NCI-H187 (cell line): ENCODE measurements at places on chromosomes 5 and 9.

- no peak for DNase-seq
Observed at GRCh38 chr5:111337688-111338087, 113.5 kb downstream of the CAMK4 start.

DNA sequence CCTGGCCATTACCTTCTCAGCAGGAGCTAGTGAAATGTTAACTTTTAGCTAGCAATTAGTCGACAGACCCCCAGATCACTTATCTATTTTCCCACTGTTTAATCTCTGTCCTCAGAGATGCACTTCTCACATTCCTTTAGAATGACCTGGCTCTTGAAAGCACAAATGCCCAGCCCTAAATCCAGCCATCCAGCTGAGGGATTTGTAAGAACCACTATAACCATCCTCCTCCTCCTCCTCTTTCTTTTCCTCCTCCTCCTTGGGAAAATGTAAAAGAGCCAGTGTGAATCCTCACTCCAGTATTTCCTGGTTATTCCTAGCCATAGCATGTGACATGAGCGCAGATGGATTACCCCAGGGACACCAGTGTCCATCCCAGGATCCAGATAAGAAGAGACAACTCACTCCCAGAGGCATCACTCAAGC lies 124.3 kb downstream of the ENC1 start:
- no peak for DNase-seq

GRCh38 chr9:37972351-37972848 lies 68.5 kb upstream of the SLC25A51 start:
- no peak for DNase-seq

- DNase-seq, result no peak
Observed at GRCh38 chr9:137428841-137429545, 5.8 kb downstream of the NOXA1 start.

- DNase-seq, result no peak
Observed at GRCh38 chr5:143436871-143437270, 33.4 kb upstream of the NR3C1 start.

DNA sequence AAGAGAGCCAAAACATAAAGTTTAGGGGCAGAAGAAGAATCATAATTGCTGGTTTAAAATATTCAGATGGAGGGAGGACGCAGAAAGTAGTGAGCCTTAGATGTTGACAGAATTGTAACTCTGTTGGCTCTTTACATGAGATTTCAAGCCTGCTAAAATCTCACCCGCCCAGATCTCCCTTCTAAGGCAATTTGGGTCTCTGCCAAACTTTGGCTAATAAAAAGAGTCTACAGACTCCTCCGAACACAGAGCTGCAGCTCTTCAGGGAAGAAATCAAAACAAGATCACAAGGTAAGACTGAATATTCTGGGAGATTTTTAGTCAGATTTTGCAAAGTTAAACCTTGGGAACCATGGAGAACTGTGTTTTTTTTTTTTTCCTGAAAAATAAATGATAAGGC lies at the start of gene IL33:
Gene IL33, plus strand, starts transcription at position 246 of the 400 bp plus-strand sequence. CDS start 25,888 bp downstream, outside the sequence.
- no peak for DNase-seq

DNA sequence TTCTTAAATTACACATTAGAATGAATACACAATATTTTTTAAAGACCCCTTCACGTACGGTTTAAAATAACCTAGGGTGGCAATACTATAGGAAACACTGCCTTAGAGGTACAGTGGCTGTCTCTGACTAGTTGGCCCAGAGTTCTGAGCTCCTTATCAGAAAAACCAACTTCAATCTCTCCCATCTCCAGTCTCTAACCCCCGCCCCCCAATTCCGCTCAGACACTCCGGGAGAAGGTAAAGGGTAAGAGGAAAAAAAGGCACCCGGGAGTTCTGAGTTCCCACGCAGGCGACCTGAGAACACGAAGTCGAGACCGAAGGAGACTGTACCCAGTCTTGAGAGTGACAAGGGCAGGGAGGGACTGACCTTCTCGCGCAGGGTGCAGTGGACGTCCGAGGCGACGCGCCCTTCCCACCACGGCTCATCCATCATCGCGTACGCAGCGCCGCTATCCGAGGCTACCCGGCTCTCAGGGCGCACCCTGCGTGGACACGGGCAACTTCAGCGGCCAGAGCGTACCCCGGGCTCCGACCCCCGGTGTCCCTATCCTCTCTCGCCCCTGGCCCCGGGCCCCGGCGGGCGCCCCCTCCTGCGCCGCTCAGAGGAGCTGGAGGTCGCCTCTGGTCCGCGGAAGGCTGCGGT lies 752 bp downstream of the CCNJL start:
- no peak for DNase-seq

DNA sequence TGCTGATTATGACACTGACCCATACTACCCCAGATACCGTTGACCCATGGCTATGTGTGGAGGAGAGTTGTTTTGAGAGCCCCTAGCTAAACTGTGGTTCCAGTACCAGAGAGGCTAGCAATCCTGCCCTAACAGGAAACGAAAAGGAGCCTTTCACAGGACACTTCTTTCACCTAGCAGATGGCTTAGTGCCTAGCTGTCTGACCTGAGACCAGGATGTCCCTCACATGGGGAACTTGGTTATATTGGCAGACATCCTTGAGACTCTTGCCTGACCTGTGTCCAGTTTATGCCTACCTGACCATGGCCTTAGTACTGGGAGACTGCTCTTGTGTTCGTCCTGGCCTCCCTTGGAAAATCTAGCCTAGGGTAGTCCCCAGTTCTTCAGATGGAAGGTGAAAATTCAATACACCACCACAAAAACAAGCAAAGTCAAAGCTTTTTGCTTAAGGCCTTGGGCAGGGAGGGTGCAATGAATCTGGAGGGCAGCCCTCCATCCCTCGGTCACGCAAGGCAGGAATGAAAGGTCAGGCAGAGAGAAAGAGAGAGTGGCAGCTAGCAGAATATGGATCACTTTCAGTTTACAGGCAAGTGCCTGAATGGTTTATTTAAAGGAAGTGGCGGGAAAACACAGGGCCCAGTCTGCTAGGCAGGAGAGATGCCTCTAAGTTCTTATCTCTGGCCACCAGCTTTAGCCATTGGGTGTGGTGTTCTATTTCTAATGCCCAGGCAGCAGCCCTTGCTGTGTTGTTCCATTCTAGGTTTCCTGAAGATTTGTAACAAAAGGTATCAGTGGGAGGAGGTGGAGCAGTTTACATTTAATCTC lies 16.4 kb upstream of the ZNF474 start:
- no peak for DNase-seq

- DNase-seq, result no peak
Observed at GRCh38 chr5:143594902-143595818, 191.7 kb upstream of the NR3C1 start.

DNA sequence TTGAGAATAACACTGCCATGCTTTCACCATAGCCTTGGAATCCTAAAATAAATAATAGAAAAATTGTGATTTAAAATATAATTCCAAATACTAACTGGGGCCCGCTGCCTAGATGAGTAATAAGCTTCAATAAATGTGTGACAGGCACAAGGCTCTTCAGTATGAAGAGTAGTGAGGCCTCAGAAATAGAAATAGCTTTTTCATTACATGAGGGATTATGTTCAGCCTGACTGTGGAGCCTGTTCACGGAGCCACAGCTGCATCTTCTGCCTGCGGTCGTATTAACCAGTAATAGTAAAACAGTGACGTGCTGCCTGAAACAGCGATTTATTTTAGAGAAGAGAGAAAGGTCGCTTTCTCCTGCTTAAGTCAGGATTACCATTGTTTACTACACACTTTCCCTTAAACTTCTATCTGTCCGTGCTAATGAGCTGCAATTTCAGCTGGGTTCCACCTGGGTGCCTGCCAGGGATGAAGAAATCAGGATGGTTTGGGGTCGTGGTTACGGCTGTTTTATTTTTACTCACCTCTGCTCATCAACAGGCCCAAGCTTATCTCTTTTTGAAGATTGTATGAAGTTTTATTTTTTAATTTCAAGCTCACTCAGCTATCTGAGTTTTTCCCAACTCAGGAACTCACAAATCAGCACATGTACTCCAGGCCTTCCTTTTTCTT lies 284.9 kb upstream of the WWC1 start:
- no peak for DNase-seq

DNA sequence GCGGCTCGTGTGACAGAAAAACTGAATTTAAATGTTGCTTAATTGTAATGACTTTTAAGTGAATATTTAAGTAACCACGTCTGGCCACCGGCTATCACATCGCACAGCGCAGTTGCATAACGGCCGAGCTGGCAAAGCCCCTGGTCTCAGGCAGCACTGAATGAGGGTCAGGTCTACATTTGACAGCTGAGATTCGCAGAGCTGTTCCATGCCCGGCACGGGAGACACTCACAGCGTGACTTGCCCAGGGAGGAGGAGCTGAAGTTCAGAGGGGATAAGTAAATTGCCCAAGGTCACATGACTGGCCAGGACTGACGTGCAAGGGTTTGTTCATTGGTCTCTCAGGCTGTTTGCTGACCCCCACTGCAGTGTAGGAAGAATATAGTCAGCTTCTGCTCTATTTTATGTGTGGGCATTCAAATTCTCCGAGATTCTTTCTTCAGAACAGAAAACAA lies 17.4 kb upstream of the COL5A1 start:
- DNase-seq, result no peak
